ENCODE measurements at places on chromosomes 12 and 14. TPM values are rescaled to one million over a fixed set of nuclear protein-coding genes. Genes with fewer than 3 reads are reported as not detected.

GRCh38 chr12:1313906-1314305 is 280.5 kb downstream of the FBXL14 start:
- DNase-seq, result no peak

- DNase-seq, result no peak
These were observed 18.5 kb upstream of the AMN start for GRCh38 chr14:102903889-102904512.

GRCh38 chr12:59834659-59835474 is 239.0 kb downstream of the SLC16A7 start:
- no peak for DNase-seq

- DNase-seq, result no peak
These were observed 58.2 kb downstream of the GRIP1 start for GRCh38 chr12:66620688-66621087.

DNA sequence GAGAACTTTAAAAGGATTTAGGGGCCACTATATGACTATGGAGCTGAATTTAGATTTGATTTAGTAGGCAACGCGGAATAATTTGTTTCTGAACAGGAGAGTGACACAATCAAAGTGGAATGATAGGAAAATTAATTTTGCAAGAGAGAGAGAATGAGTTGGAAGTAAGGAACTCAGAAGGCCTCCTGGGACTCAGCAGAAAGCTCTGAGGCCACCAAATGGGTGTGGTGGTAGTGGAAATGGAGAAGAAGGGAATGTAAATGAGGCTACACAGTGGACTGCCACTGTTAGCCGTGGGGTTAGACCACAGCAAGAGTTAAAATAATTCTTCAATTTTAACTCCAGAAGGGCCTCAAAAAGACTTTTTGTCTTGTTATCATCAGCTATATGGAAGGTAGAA is 102.7 kb downstream of the LRRK2 start:
- DNase-seq, result no peak

- no peak for DNase-seq
These were observed 18.3 kb upstream of the TXNRD1 start for GRCh38 chr12:104197264-104197663.

DNA sequence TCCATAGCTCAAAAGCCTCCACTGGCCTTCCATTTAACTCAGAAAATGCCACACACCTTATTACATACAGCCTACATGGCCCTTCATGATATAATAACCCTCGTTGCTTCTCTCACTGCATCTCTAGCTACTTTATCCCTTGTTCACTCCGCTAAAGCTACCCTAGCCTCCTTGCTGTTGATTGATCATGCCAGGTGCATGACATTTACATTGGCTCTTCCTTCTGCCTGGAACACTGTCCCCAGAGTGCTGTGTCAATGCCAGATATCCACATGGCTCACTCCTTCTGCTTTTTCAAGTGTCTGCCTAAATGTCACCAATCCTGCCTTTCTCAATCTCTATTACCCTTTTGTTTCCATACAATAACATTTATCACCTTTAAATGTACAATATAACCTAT is 58.3 kb downstream of the CAND1 start:
- DNase-seq, result no peak

- no peak for DNase-seq
These were observed 159.6 kb downstream of the PLCZ1 start for GRCh38 chr12:18578191-18578590.

DNA sequence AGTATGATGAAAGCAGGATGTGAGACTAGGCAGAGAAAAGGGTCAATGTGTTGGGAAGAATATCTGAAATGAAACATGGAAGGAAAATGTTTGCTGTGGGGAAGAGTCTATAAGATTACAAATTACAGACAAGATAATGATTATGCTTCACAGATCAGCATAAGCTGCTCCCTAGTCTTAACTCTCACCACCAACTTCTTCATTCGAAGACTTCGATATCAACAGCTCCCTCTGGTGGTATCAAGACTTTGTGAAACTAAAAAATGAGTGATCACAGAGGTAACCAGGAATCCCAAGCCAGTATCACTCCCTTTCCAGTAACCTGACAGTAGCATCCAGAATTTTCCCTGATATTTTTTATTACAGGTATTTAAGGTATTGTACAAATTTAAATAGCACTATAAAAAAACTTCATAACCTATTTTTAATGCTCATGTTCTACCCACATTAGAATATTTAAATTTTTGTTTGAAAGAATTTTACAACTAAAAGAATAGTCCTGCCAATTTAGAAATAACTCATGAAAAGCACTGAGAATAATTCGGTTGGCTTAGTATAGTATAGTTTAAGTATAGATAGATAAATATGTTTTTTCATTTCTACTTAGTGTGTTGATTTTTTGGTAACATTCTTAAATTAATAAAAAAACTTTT is 84.4 kb downstream of the C2CD5 start:
- no peak for DNase-seq

Gene SIX6
- not detected for polyA plus RNA-seq

Gene LYZ
- polyA plus RNA-seq, result 19.5 TPM

Measured in left kidney (tissue), 8 donors.